ENCODE measurements at places on chromosomes 16 and 17. TPM values are rescaled to one million over a fixed set of nuclear protein-coding genes. Genes with fewer than 3 reads are reported as not detected.

DNA sequence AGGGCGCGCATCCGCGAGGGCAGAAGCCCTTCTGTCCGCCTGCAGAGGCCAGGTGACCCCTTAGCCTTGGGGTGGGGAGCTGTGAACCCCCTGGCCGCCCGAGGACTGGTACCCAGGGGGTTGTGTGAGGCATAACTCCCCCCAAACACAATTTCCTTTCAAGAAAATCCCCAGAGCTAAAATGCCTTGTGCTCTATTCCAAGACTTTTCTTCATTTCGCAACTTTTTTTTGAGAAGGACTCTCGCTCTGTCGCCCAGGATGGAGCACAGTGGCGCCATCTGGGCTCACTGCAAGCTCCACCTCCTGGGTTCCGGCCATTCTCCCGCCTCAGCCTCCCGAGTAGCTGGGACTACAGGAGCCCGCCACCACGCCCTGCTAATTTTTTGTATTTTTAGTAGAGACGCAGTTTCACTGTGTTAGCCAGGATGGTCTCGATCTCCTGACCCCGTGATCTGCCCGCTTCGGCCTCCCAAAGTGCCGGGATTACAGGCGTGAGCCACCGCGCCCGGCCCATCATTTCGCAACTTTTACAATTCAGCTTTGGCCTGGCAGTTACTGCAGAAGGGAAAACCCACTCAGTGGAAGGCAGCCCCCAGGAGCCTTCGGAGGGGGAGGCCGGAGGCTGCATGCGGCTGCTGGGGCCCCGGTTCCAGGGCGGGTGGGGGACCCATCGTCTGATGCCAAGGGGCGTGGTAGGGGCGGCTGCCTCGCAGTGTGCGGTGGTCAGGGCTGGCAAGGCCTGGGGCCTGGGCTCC, 963 bp upstream of the APRT start:
- peak; percentile 37 for DNase-seq

GRCh38 chr16:27346819-27347218, 33.0 kb downstream of the IL4R start:
- DNase-seq, result no peak

- DNase-seq, result no peak
These were observed 237.3 kb upstream of the CDH5 start for GRCh38 chr16:66129196-66129595.

DNA sequence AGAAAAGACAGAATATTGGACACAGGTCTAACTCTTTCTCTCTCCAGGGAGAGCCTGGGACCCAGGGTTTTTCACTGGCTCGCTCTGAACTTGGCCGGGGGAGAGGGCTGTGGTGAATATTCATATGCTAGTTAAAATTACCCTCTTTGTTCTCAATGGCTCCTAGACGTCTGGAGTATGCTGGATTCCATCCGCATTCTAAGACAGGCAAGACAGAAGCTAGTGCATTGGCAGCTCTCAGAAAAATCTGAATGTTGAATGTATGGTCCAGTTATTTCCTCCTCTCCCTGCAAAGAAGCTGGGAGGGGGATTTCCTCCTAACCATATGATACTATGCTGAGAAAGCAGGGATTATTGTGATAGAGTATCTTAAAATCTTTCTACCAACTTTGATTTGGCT, 5.6 kb upstream of the KRT34 start:
- no peak for DNase-seq

- DNase-seq, result peak; percentile 41
These were observed 38.5 kb downstream of the MSI2 start for GRCh38 chr17:57294629-57295501.

GRCh38 chr16:12753203-12754023, 50.3 kb downstream of the CPPED1 start:
- DNase-seq, result no peak

- no peak for DNase-seq
These were observed 140.6 kb downstream of the MAP2K6 start for GRCh38 chr17:69555056-69555455.

DNA sequence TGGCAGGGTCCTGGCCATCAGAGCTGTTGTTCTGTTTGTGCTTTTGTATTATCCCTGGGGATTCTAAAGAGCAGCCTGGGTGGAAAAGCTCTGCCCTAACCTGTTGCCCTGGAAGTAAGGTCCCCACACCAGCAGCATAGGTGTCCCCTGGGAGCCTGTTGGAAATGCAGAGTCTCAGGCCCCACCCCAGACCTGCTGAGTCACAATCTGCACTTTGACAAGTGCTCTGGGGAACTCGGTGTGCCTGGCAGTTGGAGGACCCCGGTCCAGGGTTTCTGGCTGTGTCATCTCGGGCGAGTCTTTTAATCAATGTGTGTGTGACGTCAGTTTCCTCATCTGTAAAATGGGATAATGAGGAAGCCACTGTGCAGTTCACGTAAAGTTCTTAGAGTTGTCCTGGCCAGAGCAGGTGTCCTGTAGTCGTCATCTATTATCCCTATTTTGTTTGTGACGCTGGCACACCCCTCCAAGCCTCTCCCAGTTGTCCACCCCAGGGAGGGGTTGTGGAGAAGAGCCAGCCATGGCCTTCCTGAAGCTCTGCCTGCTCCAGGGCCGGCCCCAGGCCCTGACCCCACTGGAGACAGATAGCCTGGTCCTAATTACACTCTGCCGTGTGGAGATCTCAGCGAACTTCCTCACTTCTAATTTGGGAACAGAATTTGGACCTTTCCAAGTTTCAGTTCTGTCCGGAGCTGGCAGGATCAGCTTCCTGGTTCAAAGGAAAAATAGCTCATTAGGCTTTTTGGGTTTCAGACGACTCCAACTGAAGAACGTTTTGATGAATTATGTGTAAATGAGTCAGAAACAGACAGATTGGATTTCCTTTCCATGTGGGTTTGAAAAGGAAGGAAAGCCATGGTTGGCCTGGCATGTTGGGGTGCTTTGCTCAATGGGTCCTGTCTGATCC, 295.7 kb upstream of the FOXF1 start:
- DNase-seq, result peak; percentile 43

DNA sequence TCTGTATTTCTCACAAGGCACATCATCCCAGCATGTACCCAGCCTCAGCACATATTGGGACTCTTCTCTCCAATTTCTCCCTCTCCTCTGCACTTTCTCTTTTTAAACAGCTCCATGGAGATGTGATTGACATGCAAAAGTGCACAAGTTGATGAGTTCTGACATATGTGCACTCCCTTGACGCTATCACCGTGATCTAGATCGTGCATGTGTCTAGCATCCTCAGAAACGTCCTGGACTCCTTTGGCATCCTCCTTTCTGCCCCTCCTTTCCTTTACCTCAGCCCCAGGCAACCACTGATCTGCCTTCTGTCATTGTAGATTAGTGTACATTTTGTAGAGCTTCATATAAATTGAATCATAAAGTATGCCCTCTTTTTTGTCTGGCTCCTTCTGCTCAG, 108.0 kb upstream of the HSBP1 start:
- DNase-seq, result no peak

DNA sequence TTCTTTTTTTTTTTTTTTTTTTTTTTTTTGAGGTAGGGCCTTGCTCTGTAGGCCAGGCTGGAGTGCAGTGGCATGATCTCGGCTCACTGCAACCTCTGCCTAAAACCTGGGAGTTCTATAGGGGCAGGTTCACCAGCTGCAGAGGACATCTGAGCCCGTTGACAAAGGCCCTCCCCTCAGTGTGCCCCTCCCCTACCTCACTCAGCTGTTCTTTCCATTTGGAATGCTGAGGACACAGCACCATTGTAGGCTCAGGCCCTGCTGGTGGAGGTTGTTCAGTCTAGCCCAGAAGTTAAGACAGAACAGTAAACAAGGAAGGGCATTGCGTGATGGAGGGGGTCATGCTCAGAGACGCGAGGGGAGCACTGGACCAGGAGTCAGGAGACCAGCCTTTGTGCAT, 21.8 kb upstream of the KIF19 start:
- DNase-seq, result no peak

GRCh38 chr17:19975601-19976000, 2.0 kb downstream of the AKAP10 start:
- no peak for DNase-seq

- no peak for DNase-seq
These were observed 11.0 kb downstream of the GPR179 start for GRCh38 chr17:38332735-38333134.

GRCh38 chr17:9668517-9668916, 23.2 kb downstream of the USP43 start:
- DNase-seq, result no peak

- no peak for DNase-seq
These were observed 78.4 kb downstream of the VAT1L start for GRCh38 chr16:77866752-77867151.

GRCh38 chr17:60256174-60256573, 106.4 kb downstream of the CA4 start:
- DNase-seq, result peak; percentile 51

GRCh38 chr16:2364638-2365210, 24.2 kb upstream of the ABCA3 start:
- DNase-seq, result no peak

GRCh38 chr17:14308965-14309879, 8.3 kb downstream of the HS3ST3B1 start:
- peak; percentile 89 for DNase-seq

GRCh38 chr17:79732804-79733691, 2.3 kb downstream of the ENPP7 start:
- no peak for DNase-seq

- DNase-seq, result no peak
These were observed 5.5 kb downstream of the RAB11FIP3 start for GRCh38 chr16:430904-431303.

DNA sequence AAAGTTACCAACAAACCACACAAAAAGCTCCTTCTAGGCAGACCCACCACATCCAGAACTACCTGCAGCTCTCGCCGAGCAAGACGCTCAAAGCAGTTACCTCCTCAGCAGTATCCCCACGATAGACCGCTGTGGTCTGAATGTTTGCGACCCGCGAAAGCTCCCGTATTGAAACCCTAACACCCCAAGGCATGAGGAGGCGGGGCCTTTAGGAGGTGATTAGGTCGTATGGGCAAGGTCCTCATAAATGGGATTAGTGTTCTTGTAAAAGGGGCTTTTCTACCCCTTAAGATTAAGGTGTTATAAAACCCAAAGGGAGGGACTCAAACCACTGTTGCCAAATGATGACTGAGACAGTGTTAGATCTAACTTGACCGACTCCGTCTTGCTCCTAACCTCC, 19.0 kb upstream of the RPH3AL start:
- no peak for DNase-seq

Gene RPRML
- total RNA-seq, result not detected

Gene CD79B
- total RNA-seq, result not detected

Gene CDH13
- 45.8 TPM for total RNA-seq
